Caco-2 (cell line): ENCODE measurements at places on chromosomes 7 and 10. TPM values are rescaled to one million over a fixed set of nuclear protein-coding genes. Genes with fewer than 3 reads are reported as not detected.

DNA sequence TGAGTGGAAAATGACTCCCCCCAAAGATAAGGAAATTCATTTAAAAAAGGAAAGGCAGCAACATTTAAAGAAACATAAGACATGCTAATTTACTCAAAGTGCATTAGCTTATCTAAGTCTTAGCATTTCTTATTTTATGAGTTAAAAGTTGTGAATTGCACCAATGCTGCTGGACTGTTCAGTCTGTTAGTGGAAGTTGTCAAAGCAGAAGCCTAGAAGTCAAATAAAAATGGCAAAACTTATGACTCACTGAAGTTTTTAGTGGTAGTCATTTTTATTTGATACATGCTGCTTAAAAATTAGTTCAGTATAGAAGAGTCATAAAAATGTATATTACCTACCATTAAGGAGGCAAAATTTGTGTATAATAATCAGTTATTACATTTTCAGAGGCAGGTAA is 90.8 kb upstream of the FGL2 start:
- DNase-seq, result no peak
- H3K36me3 ChIP-seq, result no peaks in the 10 kb centered on the region
- no peaks in the 10 kb centered on the region for H3K27me3 ChIP-seq
- no peak overlapping the region for H3K27ac ChIP-seq
- H3K4me3 ChIP-seq, result no peak overlapping the region
- no peaks in the 10 kb centered on the region for H3K4me1 ChIP-seq

- DNase-seq, result no peak
- no peak overlapping the region for H3K4me3 ChIP-seq
- no peak overlapping the region for H3K27ac ChIP-seq
- no peaks in the 10 kb centered on the region for H3K36me3 ChIP-seq
Measured at GRCh38 chr10:86087716-86088115, 278.9 kb downstream of the GRID1 start.

- H3K27ac ChIP-seq, result peak overlapping the region; percentile 51
- no peak overlapping the region for H3K4me3 ChIP-seq
- peaks cover 2% of the 10 kb centered on the region for H3K36me3 ChIP-seq
- peaks cover 61% of the 10 kb centered on the region for H3K4me1 ChIP-seq
- H3K27me3 ChIP-seq, result no peaks in the 10 kb centered on the region
Measured at GRCh38 chr7:47601119-47601880, 19.4 kb upstream of the TNS3 start.

Gene MSMB
- total RNA-seq, result 0.84 and 4.0 TPM in 2 replicates

Gene LIMK1
- total RNA-seq, result 30.6 and 31.4 TPM in 2 replicates

Gene PDZD7
- 1.4 and 1.5 TPM in 2 replicates for total RNA-seq

DNA sequence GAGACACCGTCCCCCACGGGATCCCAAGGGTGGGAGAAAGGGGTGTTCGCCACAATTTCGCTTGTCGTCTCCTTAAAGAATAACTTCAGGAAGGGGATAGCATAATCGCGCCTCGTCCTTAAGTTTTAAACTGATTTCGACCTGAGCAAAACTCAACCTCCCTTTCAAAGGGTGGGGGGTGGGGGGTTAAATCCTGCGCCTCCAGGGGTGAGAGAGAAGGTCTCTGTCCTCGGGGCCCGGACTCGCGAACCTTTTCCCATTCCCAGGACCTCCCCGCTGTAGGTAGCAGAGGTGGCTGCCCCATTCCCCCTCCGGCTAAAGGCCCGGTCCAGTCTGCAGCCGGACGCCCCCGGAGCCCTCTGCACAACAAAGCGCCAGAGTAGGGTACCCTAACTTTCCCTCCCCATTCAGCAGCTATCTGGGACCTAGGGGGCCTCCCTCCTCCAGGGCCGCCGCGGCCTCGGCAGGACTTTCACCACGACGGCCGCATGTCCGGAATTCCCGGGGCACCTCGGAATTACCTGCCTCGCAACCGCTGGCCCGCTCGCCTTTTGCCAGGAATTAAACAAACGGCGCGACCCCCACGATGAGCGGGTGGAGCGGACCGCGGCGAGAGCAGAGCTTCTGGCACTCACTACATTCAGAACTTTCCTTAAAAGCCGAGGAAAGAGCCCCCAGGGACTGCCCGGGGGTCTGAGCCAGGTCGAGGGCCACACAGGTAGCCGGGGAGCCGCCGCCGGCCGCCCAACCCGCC is 1.7 kb downstream of the CDK6 start:
- peaks cover 21% of the 10 kb centered on the region for H3K4me1 ChIP-seq
- H3K36me3 ChIP-seq, result no peaks in the 10 kb centered on the region
- peak; percentile 54 for DNase-seq
- peak overlapping the region; percentile 79 for H3K4me3 ChIP-seq
- H3K27ac ChIP-seq, result peak overlapping the region; percentile 77

Gene FAM25A
- total RNA-seq, result not detected in 2 replicates

GRCh38 chr7:110766864-110767263 is 324.1 kb upstream of the LRRN3 start:
- H3K36me3 ChIP-seq, result no peaks in the 10 kb centered on the region
- no peak overlapping the region for H3K27ac ChIP-seq
- DNase-seq, result no peak

GRCh38 chr10:88926566-88927415 is 25.8 kb downstream of the ACTA2 start:
- H3K4me1 ChIP-seq, result no peaks in the 10 kb centered on the region
- H3K27me3 ChIP-seq, result no peaks in the 10 kb centered on the region
- no peak for DNase-seq

DNA sequence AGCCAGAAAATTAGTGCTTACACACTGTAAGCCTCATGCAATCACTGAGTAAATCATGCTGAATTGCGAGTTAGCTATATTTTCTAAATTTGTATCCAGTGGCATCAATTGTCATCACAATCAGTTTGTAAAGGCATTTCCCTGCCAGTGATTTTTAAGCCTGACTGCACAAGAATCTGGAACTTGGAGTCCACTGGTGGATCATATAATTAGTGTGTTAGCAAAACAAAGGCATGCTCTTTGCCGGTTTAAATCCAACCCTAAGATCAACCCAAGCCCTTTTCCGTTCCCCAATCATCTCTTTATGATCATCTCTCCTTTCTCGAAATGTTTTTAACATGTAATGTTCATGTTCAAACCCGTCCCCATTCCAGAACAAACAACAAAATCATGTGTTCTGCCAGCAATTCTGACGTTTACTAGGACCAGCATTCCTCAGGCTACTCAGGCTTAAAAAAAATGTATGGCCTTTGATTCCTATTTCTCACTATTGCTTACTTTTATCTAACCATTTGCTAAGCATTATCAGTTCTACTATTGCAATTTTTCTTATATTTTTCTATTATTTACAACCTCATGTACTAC is 649.2 kb downstream of the SORCS1 start:
- H3K4me1 ChIP-seq, result no peaks in the 10 kb centered on the region
- no peaks in the 10 kb centered on the region for H3K27me3 ChIP-seq
- H3K36me3 ChIP-seq, result no peaks in the 10 kb centered on the region
- DNase-seq, result no peak

Gene CPA4
- total RNA-seq, result 0.59 and 0.72 TPM in 2 replicates

GRCh38 chr7:117085275-117085674 is 132.0 kb downstream of the ST7 start:
- H3K27me3 ChIP-seq, result no peaks in the 10 kb centered on the region
- no peaks in the 10 kb centered on the region for H3K36me3 ChIP-seq
- no peak for DNase-seq

GRCh38 chr10:123766012-123766411 is 99.9 kb downstream of the GPR26 start:
- no peak overlapping the region for H3K27ac ChIP-seq
- no peaks in the 10 kb centered on the region for H3K27me3 ChIP-seq
- DNase-seq, result no peak
- H3K36me3 ChIP-seq, result no peaks in the 10 kb centered on the region

- H3K36me3 ChIP-seq, result no peaks in the 10 kb centered on the region
- H3K4me3 ChIP-seq, result no peak overlapping the region
- peaks cover 46% of the 10 kb centered on the region for H3K4me1 ChIP-seq
Measured at GRCh38 chr7:119105381-119105780, 880.9 kb downstream of the ANKRD7 start.

Gene WAC
- total RNA-seq, result 196 TPM in 2 replicates

Gene RADIL
- not detected in 2 replicates for total RNA-seq

DNA sequence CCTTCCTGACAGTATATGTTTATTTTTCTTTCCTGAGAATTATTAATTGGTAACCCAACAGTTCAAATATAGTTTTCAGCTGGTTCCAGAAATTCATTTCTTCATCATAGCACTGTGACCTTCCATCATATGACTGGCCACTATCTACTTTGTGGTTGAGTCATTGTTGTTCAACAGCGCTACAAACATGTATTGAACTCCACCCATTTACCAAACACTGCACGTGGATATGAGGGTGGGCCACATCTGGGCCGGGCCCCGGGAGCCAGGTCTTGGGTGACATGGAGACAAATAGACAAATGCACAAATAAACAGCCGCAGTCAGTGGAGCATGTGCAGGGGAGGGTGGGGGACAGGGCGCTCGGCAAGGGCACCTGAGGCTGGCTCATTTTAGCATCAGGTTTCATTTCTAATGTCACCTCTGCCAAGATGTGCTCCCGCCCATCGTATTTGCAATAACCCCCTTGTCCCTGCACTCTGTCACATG is 24.0 kb upstream of the EEPD1 start:
- no peak overlapping the region for H3K27ac ChIP-seq
- no peaks in the 10 kb centered on the region; the same call in 1 of the 2 replicates for H3K27me3 ChIP-seq
- no peaks in the 10 kb centered on the region for H3K4me1 ChIP-seq
- H3K4me3 ChIP-seq, result no peak overlapping the region
- no peak for DNase-seq
- no peaks in the 10 kb centered on the region for H3K36me3 ChIP-seq

Gene CRHR2
- total RNA-seq, result not detected in 2 replicates

Gene CUEDC2
- 32.1 and 32.6 TPM in 2 replicates for total RNA-seq

- peak overlapping the region; percentile 93 for H3K27ac ChIP-seq
- H3K36me3 ChIP-seq, result no peaks in the 10 kb centered on the region; the same call in 1 of the 2 replicates
- no peak for DNase-seq
- H3K27me3 ChIP-seq, result no peaks in the 10 kb centered on the region
- peaks cover 25% of the 10 kb centered on the region for H3K4me1 ChIP-seq
Measured at GRCh38 chr7:29565224-29565630, 1.6 kb downstream of the PRR15 start.

GRCh38 chr10:77593771-77594470 is 43.7 kb downstream of the KCNMA1 start:
- no peaks in the 10 kb centered on the region for H3K36me3 ChIP-seq
- DNase-seq, result no peak
- no peak overlapping the region for H3K27ac ChIP-seq
- H3K4me1 ChIP-seq, result no peaks in the 10 kb centered on the region
- H3K27me3 ChIP-seq, result no peaks in the 10 kb centered on the region
- no peak overlapping the region for H3K4me3 ChIP-seq

DNA sequence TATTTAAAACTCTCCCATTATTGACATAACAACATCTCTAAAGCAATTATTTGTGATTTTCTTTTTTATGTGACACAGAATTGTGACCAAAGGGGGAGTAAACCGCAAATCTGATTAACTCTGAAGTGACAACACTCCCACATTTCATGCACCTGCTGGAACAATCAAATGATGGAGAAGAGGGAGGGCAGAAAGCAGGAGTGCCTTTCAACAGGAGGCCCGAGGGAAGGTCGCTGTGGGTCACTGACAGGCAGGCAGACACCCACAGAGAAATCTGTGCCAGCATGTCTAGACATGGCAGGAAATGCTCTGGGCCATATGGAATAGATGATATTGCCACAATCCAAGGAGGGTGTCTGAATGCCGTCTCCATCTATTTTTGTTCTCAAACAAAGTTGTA is 247.3 kb downstream of the DOCK4 start:
- no peaks in the 10 kb centered on the region for H3K4me1 ChIP-seq
- no peak overlapping the region for H3K4me3 ChIP-seq
- no peak for DNase-seq
- no peaks in the 10 kb centered on the region for H3K36me3 ChIP-seq
- H3K27ac ChIP-seq, result no peak overlapping the region
